ENCODE measurements at places on chromosomes 12 and 14.

GRCh38 chr14:51860164-51860824 lies at the start of gene GNG2:
TSS of gene GNG2 (plus strand) at chr14:51860612. CDS start at chr14:51950679, 90,067 bp downstream.
- DNase-seq, result peak; percentile 87

GRCh38 chr12:47507221-47507620 lies 198.6 kb downstream of the RPAP3 start:
- no peak for DNase-seq

DNA sequence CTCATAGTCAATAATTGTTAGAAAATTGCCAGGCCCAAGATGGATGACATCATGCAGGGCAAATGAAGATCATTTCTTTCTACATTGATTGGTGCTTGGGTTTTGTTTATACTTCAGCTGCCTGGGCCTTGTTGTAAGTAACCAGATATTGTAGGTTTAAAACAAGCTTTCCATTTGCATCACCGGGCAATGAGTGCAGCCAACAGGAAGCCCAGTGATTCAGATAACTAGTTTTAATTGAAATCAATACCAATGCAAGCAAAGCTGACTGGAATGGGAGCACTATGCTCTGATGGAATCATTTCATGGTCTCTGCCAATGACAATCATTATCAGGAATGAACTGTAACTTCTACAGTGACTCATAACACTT lies 279.3 kb downstream of the DUSP6 start:
- DNase-seq, result no peak

DNA sequence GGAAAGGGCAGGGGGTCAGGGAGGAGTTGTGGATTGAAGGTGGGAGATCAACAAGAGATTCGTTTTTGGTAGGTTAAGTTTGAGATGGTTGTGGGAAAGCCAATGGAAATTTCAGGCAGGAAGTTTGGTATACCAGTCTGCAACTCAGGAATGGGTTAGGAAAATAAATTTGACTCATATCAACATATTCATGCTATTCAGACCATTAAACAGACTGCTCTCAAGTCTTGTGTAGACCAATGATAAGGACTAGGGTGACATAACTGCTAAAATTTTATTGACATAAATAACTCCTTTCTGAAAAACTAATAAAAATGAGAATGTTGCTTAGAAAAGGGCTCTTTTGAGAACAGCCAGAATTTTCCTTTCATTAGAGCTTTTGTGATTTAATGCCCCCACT lies 60.0 kb downstream of the PLEKHA5 start:
- DNase-seq, result no peak

GRCh38 chr14:22315336-22315735 lies 273.7 kb downstream of the DAD1 start:
- no peak for DNase-seq

DNA sequence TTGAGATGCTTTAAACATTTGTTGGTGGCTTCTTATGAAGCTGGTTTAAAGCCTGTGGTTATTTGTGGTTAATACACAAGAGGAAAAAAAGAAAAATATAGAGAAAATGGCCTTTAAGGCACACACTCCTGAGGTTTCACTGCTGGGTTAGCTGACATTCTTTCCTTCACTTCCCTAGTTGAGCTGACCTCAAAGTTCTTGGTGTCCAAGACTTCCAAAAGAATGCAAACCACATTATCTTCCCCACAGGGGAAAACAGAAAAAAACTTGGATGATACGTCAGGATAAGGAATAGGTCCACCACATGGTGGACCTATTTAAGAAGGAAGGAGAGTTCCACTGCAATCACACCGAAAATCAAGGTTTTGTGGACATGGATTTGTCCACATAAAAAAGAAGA lies 94.3 kb downstream of the SLC25A21 start:
- DNase-seq, result no peak

All from CD8-positive, alpha-beta T cell (primary cell).